ENCODE measurements at places on chromosomes 16 and 17. TPM values are rescaled to one million over a fixed set of nuclear protein-coding genes. Genes with fewer than 3 reads are reported as not detected.

Gene CLEC18C
- not detected for total RNA-seq

- no peak for DNase-seq
These were observed 8.2 kb downstream of the NHERF2 start for GRCh38 chr16:2034696-2035430.

Gene ABHD15
- total RNA-seq, result 30.1 TPM

- DNase-seq, result no peak
These were observed 793 bp upstream of the IRX3 start for GRCh38 chr16:54287131-54288029.

Gene GPRC5C
- 61.1 TPM for total RNA-seq

DNA sequence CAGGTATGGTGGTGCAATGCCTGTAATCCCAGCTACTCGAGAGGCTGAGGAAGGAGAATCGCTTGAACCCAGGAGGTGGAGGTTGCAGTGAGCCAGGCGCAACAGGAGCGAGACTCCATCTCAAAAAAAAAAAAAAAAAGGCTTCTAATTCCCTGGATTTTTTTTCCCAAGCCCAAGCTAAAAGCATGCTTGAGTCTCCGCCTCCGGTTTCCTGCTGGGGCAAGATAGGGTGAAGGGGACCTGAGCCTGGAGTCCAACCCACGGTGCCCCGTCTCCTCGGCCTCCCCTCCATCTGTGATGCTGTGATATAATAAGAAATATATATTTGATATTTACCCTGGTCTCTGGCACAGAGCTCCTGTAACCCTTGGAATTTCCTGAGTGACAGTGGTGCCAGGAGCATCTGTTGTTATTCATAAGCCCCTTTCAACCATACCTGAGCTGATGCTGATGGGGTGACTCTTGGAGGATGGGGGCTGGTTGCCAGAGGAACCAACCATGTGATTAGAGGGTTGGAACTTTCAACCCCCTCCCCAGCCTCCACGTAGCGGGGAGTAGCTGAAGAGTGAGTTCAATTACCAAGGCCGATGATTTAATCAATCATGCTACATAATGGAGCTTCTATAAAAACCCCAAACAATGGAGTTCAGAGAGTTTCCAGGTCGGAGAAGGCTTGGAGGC, 12.8 kb upstream of the TNK1 start:
- no peak for DNase-seq

GRCh38 chr17:48555258-48556228, 10.6 kb upstream of the HOXB2 start:
- DNase-seq, result no peak

- DNase-seq, result no peak
These were observed 48.4 kb upstream of the PABPN1L start for GRCh38 chr16:88914750-88915368.

GRCh38 chr16:30041841-30042240, 10.8 kb upstream of the TLCD3B start:
- DNase-seq, result no peak

DNA sequence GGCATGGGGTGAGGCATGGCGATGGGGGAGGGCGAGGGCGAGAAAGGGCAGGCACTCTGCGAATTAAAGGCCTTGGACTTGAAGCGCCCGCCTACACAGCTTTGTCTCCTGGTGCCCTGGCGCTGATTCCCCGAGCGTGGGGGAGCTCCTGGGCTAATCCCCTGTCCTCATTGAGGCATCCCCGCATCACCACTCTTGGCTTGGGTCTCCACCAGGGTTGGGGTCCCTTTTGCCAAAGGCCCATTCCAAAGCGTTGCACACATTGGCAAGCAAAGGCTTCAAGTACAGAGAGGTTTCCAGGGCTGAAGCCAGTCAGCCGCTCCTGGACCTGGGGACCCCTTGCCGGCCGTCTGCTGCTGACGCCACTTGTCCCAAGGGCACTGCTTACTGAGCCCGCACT, 8.0 kb downstream of the ZNF205 start:
- DNase-seq, result no peak

- DNase-seq, result no peak
These were observed 49.1 kb downstream of the RAB11FIP3 start for GRCh38 chr16:474420-475122.

DNA sequence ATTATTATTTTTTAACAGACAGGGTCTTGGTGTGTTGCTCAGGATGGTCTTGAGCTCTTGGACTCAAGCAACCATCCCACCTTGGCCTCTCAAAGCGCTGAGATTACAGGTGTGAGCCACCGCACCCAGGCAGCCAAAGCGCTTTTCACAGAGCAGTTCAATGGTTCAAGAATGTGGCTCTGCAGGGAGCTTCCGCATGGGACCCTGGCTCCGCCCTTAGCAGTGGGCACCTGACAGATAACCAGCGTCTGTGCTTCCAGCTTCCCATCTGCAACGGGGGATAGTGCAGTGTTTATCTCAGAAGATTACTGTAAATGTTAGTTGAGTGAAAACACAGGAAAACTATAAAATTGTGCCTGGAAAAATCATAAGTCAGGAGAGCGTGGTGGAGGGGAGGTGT, 99.4 kb downstream of the KCNJ12 start:
- DNase-seq, result no peak

DNA sequence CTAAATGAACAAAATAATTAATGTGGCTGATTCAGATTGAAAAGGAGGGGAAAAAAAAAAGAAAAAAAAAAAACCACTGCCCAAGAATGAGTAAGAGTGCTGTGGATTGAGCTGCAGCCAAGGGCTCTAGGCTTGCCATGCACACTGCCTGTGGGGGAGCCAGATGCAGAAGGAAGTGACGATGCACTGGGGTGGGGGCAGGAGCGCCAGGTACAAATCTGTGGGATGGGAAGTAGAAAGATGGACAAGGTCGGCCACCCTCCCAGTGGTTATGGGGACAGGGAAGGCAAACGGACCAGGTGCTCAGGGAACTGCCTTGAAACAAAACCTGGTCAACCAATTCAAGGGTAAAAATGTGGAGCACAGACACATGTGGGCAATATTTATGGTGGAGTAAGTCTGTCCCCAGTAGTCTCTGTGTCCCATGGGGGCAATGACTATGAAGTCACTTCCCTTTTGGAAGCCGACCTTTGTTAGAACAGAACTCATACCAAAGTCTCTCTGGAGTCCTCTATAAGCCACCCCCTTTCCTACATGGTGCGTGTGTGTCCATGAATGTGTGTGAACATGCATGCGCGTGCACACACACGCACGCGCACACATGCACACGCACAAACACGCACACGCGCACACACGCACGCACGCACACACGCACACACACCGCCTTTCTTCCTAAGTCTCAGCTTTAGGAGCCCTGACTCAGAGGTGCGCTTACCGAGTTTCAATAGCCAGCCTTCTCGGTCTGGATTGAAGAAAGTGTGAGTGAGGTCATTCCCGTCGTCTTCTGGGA, 84.3 kb downstream of the CYTH1 start:
- DNase-seq, result peak; percentile 53

Gene KRTAP29-1
- total RNA-seq, result not detected

DNA sequence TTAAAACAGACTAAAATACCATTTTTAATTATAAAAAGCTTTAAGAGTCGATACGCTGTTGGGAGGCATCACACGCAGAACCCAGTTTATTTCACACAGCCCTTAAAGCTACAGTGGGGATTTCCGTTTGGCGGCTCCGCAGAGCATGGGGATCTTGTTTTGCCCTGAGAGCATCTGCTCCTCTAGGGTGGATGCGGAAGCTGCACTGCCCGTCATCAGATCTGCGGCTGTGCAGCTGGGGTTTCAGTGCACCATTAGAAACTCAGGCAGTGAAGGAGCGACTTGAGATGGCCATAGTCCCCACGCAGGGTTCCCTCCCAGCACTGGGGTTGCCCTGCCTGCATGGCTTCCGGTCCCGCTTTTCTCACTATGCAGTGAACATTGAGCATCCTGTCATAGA, 62.2 kb upstream of the CHMP6 start:
- peak; percentile 19 for DNase-seq

Gene SULT1A1
- total RNA-seq, result 120 TPM

- DNase-seq, result no peak
These were observed 59.7 kb downstream of the ABCC6 start for GRCh38 chr16:16163571-16163970.

DNA sequence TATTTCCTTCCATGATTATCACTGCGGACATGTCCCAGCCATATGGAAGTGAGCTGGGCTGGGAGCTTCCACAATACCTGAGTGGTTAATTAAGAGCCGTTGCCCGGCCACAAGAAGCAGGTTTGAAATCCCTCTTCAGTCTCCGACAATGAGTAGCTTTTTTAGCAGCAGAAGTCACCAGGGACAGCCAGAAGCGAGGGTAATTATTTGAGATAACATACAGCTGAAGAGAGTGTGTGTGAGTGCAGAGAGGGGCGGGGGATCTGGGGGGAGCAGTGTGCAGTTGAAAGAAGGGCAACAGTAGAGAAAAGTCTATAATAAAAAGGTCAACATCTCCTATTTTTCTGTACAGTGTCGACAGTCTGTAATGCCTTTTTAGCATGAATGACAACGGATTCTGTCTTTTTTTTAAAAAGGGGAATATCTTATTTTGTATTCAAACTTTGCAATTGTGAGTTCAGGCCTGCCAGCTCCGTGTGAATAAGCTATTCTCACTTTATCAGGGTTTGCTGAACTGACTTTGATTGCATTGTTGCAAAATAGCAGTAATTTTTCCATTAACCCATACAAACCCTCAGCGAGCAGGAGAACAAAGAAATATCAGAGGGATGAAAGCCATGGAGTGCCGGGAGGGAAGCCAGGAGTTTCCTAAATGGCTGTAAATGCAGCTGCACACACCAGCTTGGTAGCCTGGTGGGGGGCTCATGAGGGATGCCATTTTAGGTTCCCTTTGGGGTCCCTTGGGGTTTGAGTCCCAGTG, 220.3 kb upstream of the IRX3 start:
- DNase-seq, result no peak

DNA sequence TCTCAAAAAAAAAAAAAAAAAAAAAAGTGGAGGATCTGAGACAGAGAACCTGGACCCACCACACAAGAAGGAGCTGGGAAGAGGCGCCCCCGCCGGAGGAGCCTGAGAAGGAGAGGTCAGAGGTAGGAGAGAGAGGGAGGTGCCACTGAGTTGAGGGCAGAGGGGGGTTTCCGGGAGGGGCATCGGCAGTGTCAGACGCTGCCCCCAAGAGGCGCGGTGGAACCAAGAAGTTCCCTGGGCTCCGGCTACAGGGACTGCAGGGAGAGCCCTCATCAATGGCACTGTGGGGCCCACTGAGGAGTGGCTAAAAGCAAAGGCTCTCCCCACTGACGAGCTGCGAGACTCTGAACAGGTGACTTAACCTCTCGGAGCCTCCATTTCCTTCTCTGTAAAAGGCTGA, 4.2 kb downstream of the CCDC42 start:
- DNase-seq, result peak; percentile 52

- DNase-seq, result no peak
These were observed 34.8 kb downstream of the MPRIP start for GRCh38 chr17:17077101-17077500.

- DNase-seq, result peak; percentile 66
These were observed 12.1 kb upstream of the TBX21 start for GRCh38 chr17:47720754-47721533.

Gene MMP15
- 137 TPM for total RNA-seq

- DNase-seq, result no peak
These were observed 13.5 kb upstream of the CIBAR2 start for GRCh38 chr16:85125570-85126393.

DNA sequence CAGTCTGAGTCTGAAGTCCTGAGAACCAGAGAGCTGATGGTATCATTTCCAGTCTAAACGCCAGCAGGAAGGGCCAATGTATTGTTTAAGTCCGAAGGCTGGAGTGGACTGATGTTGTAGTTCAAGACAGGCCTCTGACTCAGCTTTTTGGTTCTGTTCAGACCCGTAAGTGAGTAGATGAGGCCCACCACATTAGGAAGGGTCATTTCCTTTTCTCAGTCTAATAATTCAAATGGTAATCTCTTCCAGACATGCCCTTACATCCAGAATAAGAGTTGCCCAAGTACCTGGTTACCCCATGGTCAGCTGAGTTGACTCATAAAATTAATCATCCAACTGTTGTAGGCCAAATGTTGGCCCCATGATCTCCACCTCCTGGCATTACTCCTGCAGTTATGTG, 442.6 kb upstream of the HSBP1 start:
- DNase-seq, result no peak

- no peak for DNase-seq
These were observed 3.5 kb downstream of the CHMP6 start for GRCh38 chr17:80995131-80995530.

DNA sequence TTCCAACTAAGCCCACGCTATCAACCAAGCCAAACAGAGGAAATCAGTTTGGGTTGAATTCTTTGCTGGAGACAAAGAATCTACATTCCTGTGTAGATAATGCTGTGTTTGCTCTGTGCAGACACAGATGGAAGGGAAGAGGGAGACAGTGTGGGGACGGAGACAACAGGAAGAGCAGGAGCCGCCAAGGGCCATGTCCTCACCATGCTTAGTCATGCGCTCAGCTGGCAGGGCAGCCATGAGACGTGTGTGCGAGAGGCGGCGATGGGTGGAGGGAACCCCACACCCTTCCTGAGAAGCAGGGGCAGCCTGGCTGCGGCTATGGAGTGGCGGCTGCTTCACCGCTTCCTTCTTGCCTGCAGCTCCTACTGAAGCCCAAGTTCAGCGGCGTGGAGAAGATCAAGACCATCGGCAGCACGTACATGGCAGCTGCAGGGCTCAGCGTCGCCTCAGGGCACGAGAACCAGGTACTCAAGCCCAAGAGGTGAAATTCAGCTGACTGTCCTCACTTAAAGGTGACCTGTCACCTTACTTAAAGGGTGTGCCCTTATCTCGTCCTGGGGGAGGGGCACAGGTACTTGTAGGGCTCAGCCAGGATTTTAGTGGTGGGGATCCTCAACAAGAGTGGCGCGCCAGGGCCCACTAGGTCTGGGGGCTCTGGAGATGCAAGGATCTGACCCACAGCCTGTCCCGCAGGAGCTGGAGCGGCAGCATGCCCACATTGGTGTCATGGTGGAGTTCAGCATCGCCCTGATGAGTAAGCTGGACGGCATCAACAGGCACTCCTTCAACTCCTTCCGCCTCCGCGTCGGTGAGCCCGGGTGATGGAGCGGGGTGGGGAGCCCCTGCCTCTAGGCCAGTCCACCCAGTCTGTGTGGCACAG, 47.5 kb downstream of the ADCY7 start:
- peak; percentile 31 for DNase-seq

DNA sequence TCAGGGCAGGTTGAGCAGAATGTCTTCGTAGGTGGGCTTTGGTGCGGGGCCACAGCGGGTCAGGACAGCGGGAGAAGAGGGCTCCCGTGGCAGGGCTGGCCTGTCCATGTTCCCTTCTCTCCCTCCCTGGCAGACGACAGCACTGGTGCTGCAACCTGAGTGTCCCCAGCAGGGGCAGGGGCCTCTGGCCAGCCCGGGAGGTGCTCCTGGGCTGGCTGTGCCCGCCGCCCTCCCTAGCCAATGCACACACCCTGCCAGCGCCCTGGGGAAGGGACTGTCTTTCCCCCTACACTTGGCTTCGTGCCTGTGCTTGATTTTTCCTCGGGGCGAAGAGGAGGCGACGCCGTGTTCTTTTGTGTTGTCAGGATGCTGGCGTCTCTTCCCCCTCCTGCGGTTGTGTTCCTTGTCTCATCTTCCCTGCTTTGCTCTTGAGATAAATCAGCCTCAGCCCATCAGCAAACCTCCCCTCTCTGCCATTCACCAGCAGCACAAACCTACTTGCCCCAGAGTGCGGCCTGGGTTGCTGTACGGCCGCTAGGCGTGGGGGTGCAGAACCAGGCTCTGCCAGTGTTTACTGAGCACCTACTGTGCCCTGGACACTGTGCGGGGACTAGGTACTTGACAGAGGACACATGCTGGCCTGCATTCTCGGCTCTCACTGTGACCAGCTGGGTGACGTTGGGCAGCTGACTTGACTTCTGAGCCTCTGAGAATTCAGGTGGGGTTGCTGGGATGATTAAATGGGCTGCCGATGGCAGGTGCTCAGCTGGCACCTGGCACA, 237.3 kb upstream of the CIBAR2 start:
- DNase-seq, result no peak

Measured in Peyer's patch (tissue), 4 donors.